ENCODE measurements at places on chromosomes 2 and 18. TPM values are rescaled to one million over a fixed set of nuclear protein-coding genes. Genes with fewer than 3 reads are reported as not detected.

- DNase-seq: no peak
Measured at GRCh38 chr2:111244864-111245263, 124.2 kb downstream of the BCL2L11 start.

DNA sequence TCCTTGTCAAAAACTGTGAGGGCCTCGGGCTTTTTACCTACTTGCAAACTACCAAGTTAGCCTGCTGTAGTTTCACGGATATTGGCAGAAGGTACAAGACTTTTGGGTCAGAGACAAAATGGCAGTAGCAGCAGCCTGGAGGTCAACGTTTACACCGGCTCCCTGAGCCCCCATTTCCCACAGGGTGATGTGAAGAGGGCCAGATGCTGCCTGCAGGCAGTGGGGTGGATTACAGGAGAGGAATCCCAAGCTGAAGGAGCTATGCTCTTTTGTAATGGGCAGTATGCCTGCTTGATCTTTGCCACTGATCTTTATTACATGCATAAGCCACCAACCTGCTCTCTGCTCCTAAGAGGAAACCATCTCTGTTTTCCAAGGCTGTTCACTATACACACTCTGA lies 29.5 kb upstream of the SP5 start:
- DNase-seq: no peak

DNA sequence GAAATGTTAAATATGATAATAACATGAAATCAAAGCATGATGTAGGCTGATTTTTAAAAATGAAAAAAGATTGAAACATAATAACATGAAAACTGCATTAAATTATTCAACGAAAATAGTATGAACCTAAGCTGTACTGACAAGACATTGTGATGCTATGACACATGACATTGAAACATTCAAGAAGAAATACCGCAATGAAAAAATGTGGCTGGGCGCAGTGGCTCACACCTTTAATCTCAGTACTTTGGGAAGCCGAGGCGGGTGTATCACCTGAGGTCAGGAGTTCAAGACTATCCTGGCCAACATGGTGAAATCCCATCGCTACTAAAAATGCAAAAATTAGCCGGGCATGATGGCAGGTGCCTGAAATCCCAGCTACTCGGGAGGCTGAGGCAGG lies 14.6 kb downstream of the CXCR1 start:
- DNase-seq: no peak

DNA sequence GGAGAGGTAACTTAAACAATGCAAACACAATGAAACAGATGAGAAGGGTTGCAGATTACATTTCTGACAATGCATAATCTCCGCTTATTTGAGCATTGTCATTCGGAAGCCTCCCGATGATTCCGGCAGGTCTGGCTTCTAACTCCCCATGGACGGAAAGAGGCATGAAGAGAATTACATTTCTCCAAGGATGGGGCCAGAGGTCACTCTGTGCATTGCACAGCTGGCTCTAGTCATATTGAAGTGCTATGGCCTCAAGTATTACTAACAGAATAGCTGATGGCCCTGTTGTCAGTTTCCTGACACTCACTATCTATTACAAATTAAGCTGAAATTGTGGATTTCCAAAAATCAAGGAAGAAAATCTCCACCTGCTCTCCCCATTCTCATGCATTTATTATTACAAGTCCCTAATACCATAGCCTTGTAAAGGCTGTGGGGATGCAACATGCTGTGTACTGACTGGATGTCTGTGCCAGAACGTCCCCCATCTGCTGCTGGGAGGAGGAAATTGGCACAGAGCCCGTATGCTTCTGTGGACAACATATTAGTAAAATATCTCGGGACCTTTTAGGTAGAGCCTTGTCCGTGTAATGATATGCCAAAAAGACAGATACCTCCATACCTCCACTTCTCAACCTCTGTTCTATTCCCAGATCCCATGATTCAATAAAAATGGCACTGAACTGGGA lies 168.1 kb downstream of the SETBP1 start:
- DNase-seq: no peak

The TMEFF2 gene
- total RNA-seq: 0.12 TPM

GRCh38 chr2:16067037-16067406 lies 126.7 kb downstream of the MYCN start:
- DNase-seq: no peak
